ENCODE measurements at places on chromosomes 3 and 15.

DNA sequence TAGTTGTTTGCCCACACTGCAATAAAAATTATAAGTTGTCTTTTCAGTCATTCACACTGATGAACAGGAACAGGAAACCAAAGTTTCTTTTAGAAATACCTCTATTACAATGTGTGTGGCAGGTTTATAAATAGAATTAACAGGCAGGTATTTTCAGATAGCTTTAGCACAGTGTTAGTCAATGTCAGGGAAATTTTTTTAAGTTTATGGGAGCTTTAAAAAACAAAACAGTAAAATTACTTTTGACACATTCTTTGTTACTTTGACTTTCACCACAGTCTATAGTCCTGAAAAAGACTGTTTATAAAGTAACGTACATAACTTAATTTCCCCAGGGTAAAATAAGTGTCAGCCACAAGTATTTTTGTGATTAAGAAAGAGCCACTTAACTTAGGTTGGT is 38.1 kb downstream of the SERPINI1 start:
- DNase-seq: no peak

DNA sequence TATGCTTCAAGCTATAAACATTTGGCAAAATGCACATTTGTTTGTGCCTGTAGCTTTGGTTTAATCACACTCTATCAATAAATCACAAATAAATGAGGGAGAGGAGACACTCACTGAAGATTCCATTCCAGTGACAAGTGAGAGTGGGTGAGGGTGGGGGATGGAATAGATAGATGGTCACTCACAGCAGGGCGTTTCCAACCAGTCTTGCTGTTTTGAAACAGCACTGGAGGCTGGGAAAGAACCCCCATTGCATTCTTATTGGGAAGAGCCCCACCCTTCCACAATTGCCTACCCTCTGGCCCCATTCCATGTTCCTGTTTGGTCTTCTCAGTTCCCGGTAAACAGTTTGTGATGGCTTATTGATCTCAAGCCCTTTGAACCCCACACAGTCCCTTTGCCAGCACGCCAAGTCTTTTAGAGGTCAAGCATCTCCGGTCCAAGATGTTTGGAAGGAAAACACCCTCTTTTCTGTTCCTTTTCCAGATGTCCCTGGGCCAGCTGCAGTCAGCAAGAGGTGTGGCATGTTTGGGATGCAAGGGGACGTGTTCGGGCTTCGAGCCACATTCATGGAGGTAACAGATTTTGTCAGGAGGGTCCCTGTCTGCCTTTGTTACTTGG is 30.7 kb downstream of the LMCD1 start:
- DNase-seq: no peak

DNA sequence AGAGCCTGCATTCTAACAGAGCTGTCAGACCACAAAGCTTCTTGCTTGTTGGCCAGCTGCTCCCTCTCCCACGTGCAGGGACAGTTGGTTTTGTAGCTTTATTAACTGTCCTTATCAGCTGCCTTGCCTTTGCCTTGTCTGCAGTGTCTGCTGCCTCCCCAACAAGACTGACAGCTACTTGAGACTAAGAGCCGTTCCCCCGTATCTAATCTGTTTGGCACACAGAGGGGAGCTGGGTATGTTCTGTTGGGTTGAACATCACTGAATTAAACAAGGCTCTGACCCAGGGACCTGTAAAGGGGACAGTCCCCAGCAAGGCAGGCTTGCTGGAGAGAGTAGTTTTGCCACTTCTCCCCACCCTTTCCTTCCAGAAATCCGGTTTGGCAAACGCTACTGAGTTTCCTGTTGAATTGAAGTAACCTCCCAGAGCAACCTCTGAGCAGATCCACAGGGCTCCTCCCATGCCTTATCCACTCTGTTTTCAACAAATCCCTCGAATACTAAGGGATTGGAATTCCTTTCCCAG is 116.1 kb downstream of the ANP32A start:
- no peak for DNase-seq

DNA sequence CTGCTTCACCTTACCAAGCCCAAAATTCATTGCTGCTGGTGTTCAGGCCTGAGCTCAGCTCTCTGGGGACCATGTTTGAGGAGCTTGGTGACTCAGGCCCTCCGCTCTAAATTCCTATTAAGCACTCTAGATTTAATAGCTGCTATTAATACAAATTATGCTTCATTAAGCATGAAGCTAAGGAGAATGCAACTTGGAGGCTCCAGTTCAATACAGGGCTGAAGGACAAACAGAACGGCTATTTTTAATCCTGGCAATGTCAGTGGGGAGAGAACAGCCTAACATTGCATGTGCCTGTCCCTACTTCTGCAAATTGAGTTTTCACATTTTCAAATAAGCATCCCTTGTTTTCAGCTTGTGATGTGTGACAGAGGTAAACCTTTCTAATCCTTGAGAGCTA is 80.1 kb upstream of the TRIM42 start:
- DNase-seq: no peak

- no peak for DNase-seq
Observed at GRCh38 chr3:152650177-152650576, 184.8 kb upstream of the P2RY1 start.

GRCh38 chr15:61994216-61994615 is 66.0 kb downstream of the VPS13C start:
- DNase-seq: no peak

DNA sequence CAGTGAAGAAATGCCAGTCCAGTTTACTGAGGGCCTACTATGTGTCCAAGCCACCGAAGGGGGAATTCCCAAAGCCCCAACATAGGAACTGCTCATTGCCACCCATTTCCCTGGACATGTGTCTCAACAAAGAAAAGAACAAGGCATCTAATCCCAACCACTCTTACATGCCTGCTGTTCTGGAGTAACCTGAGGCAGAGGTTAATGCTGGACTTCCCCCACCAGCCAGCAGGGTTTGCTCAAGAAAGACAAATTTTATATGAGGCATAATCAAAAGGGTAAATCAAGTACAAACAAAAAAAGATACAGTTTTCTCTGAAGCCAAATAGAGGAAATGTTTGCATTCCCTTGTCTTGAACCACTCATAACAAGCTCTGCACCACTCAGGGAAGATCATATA is 4.1 kb downstream of the ADCY5 start:
- DNase-seq: no peak

DNA sequence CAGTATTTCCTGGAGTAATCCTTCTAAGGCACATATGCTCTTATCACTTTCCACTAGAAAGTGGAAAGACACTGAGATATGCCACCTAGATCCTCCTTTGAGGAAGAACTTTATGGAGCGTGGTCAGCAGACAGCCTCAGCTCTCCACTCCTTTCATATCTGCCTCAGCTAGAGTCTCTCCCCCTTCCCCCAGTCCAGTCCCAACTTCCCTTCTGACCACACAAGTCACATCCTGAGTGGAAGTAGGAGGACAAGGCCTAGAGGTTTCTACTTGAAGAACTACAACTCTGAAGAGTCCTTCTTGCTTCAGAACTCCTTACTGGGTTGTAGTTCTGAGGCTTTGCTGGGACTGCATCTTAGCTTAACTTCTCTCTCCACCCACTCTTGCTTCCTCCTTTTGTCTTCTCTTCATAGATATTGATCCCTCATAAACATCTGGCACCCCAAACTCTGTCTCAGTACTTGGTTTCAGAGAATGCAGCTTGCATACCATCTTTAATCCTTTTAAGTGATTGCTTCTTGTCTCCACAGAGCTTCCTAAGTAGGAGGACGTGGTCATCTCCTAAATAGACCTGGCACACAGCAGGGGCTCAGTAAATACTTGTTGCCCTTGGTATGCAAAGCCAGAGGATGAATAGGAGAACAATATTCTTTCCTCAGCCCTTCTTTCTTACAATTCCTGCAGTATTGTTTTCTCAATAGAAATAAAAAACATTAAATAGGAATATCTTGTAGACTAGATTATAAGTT is 109.6 kb downstream of the OXSM start:
- DNase-seq: no peak

DNA sequence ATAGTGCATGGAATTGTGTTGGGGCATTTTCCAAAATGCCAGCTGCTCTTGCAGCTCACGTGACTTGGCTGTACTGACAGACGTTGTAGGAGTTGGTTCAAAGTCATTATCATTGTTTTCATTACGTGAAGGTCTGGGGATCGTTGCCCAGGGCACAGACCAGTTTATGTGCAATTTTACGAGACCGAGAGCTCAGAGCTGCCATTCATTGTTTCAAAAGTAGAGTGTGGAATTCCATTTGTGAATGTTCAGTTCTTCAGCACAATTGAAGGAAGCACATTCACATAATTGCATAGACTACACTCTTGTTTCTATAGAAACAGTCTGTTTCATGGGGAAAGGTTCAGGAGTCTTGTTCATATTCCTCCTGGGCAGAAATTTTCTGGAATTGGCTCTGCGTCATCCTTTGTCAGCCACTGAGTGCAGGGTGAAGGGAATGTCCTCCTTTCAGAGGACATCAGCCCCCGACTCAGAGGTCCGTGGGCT is 54.5 kb downstream of the GABRG3 start:
- DNase-seq: no peak

GRCh38 chr15:67049351-67050044 is 15.9 kb upstream of the SMAD3 start:
- DNase-seq: no peak

Data from SHP77 (cell line).